Stimulated activated CD8-positive, alpha-beta memory T cell treated with anti-CD3 and anti-CD28 coated beads, Interleukin-12 subunit alpha, Interleukin-12 subunit beta, amount 100 ng/mL, for 1 hour (primary cell): ENCODE measurements at places on chromosomes 16 and 17.

- no peak for DNase-seq
These were observed 862 bp downstream of the GLTPD2 start for GRCh38 chr17:4789701-4789950.

DNA sequence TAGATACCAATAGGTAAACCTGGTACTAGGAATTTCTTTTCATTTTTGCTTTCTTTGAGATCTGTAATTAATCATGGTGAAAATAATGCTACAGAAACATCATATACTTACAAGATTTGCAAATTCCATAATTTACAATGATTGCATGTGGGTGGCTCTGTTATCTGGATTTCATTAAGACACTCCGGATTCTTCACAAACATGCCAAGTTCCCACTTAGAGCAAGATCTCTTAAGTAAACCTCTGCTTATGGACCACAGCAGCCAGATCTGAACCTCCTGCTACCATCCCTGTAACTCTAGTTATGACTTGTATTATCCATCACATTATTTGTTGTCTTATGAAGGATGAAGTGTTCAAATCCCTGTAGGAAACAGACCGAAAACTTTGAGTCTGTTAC lies 424.7 kb downstream of the CDH13 start:
- no peak for DNase-seq

DNA sequence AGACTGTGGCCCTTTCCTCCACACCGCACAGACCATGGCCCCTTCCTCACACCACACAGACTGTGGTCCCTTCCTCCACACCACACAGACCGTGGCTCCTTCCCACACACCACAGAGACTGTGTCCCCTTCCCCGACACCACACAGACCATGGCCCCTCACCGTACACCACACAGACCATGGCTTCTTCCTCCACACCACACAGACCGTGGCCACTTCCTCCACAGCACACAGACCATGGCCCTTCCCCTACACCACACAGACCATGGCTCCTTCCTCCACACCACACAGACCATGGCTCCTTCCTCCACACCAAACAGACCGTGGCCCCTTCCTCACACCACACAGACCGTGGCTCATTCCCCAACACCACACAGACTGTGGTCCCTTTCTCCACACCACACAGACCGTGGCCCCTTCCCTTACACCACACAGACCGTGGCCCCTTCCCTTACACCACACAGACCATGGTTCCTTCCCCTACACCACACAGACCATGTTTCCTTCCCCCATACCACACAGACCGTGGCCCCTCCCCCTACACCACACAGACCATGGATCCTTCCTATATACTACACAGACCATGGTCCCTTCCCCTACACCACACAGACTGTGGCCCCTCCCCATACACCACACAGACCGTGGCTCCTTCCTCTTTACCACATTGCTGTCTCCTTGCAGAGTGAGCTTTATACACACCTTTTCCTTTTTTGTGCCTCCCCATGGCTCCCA lies 297.5 kb upstream of the FOXF1 start:
- no peak for DNase-seq

- DNase-seq, result no peak
These were observed 1496.5 kb upstream of the GOT2 start for GRCh38 chr16:60230666-60231065.

GRCh38 chr16:54935266-54935968 lies 4.8 kb downstream of the IRX5 start:
- DNase-seq, result no peak

DNA sequence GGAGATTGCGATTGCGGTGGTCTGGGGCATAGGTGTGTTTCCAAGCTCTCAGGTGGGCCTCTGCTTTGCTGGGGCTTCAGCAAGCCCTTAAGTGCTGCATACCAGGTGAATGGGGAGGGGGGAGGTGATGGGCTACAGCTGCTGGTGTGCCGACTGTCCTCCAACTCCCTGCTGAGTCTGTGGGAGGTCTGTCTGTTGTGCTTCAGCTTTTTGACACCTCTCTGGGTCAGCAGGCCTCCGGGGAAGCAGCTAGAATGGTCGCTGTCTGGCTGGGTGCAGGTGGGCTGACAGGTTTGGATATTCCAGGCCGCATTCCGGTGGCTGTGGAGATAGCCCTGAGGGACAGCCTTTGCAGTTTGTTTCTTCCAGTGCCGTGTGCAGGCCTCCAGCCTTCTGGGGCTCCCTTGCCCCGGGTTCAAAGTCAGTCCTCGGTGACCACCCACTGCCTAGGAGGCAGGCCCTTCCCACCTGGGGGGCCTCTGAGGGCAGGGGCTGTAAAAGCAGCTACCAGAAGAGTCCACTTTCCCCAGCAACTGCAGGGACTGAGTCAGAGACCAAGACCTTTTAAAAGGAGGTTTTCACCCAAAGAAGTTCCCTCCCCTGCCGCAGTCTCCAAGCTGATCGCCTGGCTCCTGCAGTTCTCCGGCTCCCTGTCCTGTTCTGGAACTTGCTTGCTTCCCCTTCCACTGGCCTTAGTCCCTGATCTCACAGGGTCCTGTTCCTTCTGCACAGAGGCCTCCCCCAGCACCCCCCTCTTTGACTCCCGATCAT lies 2.0 kb upstream of the TTYH2 start:
- no peak for DNase-seq

GRCh38 chr17:31609996-31610910 lies 218.8 kb downstream of the RAB11FIP4 start:
- DNase-seq, result no peak

DNA sequence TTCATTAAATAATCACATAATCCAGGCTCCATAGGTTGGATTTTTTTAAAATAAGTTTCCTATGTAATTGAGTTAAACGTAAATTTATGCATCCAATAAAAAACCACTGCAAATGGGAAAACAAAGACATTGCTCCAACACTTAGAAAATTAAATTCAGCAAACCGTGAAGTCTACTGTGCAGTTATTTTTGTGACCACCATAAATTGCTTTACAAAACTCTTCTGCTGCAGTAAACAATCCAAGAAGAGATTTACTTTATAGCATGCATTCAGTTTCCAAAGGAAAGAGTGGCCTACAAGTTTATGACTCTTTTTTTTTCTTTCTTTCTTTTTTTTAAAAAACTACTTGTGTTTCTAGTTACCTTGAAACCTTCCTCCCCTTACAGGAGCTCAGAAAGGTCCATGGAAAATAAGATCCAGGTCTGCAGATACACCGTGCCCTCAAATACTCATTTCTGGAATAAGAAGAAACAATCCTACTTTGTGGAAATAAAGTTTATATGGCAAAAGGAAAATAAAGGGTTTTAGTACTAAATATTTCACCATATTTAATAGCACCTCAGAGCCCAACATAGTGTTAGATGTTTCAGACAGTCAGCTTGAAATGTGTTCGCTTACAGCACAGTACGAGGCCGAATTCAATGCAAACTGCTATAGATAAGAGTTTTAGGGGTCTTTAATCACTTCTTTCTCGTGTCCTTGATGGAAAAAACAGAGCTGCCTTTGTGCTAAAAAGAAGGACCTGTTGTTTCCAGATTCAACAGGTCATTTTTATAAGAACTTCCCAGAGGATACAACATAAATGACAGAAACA lies 3.2 kb downstream of the HS3ST3A1 start:
- DNase-seq, result no peak

DNA sequence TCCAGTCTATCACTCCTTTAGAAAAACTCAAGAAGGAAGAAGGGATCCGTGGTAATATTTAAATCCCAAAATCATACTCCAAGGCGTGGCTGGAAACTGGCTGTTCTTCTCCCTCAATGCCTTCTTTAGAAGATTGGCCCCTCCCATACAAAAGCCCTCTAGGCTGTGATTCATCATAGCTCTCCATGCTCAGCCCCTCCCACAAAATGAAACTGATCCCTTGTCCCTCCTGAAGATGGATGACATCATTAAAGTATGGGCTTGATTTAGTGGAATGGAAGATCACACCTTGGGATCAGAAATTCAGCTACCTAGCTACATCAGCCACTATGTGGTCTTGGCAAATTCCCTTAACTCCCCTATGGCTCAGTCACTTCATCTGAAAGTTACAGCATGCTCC lies 4.1 kb downstream of the GRIN2A start:
- DNase-seq, result no peak

DNA sequence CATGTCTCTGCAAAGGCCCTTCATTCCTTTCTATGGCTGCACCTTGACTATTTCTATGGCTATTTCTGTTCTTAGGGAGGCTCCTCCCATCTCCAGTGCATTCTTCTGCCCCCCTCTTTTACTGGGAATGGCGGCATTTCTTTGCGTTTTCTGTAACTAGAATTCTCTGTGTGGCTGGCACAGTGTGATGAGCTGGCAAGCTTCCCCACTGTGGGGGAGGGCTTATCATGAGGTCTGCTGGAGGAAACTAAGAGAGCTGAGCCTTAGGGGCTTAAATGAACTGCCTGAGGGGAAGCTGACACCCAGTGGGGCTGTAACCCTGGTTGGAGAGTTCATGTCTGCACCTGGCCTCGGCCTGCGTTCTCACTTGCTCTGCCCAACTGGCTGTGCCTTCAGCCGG lies 1.5 kb upstream of the CARD14 start:
- no peak for DNase-seq

DNA sequence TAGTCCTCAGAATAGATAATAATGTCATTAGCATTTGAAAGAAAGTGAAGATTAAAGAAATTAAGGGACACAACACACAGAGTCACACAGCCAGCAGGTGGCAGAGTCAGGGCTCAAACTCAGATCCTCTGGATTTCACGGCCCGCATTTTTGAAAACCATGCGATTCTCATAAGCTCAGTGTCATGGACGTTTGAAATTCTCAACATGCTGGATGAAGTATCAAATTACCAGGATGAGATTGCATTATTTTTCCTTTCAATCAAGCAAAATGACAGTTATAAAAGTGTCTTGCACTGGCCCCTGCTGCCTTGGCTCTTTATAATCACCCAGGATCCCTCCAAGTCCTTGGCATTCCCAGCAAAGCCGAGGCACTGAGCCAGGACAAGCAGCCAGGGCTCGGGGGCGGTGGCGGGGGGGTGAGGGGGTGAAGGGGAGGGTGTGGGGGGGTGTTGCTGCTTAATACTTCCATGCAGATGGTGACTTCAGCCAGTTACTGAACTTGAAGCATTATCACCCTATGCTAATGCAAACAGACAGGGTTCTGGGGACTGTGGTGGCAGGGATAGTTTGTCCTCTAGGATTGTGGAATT lies 6.6 kb upstream of the BMERB1 start:
- peak; percentile 31 for DNase-seq

DNA sequence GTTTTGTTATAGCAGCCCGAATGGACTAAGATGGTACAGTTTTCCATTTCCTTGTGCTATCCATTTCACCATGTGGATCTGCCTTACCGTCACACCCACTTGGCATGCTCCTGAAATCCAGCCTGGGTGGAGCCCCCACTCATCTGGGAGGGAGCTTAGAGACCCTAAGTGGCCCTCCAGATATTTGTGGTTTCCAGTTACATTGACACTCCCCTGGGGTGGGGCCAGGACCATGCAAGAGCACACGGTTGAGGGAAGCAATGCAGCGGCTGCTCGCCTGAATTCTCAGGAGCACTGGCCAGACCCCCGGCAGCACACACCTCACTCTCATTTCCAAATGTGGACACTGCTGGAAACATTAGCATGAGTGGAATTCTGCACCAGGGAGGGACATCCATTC lies 231.1 kb downstream of the UTP18 start:
- no peak for DNase-seq

- no peak for DNase-seq
These were observed 890 bp upstream of the CLDN7 start for GRCh38 chr17:7262935-7263800.

GRCh38 chr16:5862103-5862840 lies 764.7 kb upstream of the EEF2KMT start:
- no peak for DNase-seq

DNA sequence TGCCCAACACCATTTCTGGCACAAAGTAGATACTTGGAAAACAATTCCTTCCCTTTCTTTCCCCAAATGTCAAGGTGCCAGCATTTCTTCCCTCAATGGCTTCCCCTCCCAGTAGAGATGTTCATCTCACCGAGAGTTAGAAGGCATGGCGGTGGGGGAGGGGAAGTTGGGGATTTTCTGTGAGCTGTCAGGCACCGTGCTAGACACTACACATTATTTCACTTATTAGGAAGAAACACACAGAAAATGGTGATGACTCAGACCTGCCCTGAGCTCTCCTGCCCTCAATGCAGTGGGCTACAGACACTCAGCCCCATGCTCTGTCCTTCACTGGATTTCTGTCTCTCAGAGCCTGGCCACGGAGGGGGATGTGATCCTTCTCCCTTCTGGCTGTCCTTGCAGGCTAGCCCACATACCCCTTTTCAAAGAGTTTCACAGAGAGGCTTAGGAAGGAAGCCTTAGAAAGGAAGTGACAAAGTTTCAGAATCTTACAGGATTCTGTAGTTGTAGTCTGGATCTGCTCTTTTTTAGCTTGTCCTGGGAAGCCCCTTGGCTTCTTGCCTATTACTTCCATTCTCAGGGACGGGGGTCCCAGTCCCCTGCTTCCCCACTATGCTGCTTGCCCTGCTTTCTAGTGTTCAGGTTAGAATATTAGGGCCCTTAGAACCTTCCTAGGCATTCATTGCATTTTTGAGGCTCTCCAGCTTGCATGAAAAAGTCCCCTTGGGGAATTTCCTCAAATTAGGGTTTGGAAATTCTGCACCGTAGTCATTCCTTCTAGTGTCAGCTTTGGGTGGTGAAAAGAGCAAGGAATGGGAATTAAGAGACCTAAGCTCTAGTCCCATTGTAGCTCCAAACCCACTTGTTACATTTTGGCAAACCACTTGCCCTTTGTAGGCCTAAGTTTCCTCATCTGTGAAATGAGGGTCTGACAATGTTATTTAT lies 12.2 kb upstream of the CCL5 start:
- DNase-seq, result no peak

DNA sequence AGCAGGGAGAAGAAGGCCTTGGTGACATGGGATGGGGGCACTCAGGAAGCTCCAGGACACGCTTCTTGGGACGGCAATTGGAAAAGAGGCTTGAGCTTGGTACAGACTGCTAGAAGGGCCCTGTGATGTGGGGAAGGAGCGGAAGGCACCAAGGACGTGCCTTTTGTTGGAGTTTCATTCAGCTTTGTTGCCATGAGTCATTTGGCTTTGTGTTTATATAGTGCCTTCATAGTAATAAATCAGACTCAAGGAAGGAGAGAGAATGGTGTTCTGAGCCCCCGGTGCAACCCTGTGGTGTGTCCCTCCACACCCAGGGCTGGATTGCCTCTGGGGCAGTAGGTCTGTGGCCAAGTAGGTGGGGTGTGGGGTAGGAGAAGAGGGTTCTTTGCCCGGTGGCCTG lies 7.4 kb upstream of the TBX4 start:
- DNase-seq, result no peak

- DNase-seq, result no peak
These were observed 39.4 kb upstream of the CHMP6 start for GRCh38 chr17:80952291-80952690.

DNA sequence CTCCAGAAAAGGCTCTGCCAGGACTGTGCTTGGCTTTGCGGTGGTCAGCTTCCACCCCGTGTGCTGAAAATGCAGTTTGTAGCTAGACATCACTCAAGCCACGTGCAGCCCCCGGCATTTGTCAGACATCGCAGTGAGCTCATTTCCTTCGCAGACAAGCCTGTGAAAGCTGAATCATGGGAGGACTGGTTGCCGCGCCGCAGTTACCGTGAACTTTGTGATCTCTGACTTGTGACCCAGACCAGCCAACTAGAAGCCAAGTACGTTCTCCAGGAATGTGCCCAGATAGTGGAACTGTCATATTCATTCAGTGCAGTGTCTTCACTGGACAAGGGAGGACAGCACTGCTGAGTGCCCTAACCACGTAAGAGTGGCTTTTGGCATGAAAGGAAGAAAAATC lies 58.1 kb downstream of the NDE1 start:
- DNase-seq, result no peak
